ENCODE measurements at places on chromosomes 1 and 21.

DNA sequence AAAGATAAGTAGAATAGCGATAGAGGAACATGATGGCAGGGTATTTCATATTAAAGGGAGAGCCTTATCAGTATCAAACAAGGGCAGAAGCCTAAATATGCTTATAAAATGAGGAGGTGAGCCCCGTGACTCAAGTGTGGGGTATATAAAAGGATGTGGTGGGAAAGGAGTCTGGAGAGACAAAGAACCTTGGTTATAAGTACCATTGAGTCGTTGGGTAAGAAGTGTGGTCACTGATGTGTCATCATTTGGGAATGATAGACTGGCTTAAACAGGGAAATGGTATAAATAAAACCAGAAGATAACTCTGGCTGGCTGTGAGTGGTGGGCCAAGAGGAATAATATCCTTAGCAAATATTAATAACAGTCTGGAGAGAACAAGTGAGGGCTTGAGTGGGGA, 10.9 kb upstream of the CD5L start:
- no peak overlapping the region for H3K27ac ChIP-seq
- no peaks in the 10 kb centered on the region for H3K4me1 ChIP-seq
- no peak for DNase-seq
- no peak overlapping the region for H3K4me3 ChIP-seq

- no peak for DNase-seq
- H3K36me3 ChIP-seq = no peaks in the 10 kb centered on the region
These were observed 166.7 kb downstream of the MIS18A start for GRCh38 chr21:32112195-32112594.

GRCh38 chr1:218425647-218426342, 80.7 kb downstream of the TGFB2 start:
- DNase-seq = no peak
- H3K27me3 ChIP-seq = no peaks in the 10 kb centered on the region
- H3K27ac ChIP-seq = no peak overlapping the region
- H3K36me3 ChIP-seq = no peaks in the 10 kb centered on the region
- H3K4me1 ChIP-seq = peaks cover 13% of the 10 kb centered on the region
- H3K4me3 ChIP-seq = no peak overlapping the region

DNA sequence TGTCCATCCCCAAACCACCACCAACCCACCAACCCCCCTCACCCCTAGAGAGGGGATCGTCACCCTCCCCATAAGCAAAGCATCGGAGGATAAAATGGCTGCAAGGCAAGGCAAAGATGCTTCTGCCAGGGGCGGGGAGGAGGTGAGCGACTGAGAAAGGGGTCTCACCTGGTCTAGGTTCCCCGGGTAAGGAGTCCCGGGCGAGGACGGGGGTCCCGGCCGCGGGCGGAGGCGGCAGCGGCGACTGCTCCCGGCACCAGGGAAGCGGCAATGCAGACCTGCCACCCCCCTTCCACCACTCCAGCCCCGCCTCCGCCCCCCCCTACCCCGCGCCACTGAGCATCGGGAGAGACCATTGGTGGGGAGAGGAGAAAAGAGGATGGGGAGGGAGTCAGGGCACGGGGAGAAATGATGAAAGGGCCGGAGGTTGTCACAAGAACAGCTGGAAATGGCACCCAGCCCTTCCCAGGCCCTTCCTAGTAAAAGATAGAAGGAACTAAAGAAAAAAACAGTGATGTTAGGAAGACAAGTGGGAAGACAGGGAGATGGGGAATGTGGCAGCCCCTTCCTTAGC, at the start of gene SV2A:
Gene SV2A (minus strand): TSS at position 274 of the 574 bp plus-strand sequence. CDS start 4,004 bp downstream, outside the sequence.
- DNase-seq = no peak
- H3K27me3 ChIP-seq = peaks cover 3% of the 10 kb centered on the region
- no peak within 1 kb of the TSS for H3K27ac ChIP-seq
- no peaks in the 10 kb centered on the region for H3K4me1 ChIP-seq
- peaks cover 5% of the 10 kb centered on the region for H3K36me3 ChIP-seq
- peak within 1 kb of the TSS; percentile 21 for H3K4me3 ChIP-seq

- H3K4me1 ChIP-seq = no peaks in the 10 kb centered on the region
- H3K27ac ChIP-seq = no peak overlapping the region
- no peaks in the 10 kb centered on the region for H3K27me3 ChIP-seq
- no peak overlapping the region for H3K4me3 ChIP-seq
- H3K36me3 ChIP-seq = no peaks in the 10 kb centered on the region
These were observed 75.3 kb upstream of the RGS4 start for GRCh38 chr1:162993846-162994245.

GRCh38 chr1:74858136-74858535, 125.2 kb downstream of the TYW3 start:
- H3K36me3 ChIP-seq = no peaks in the 10 kb centered on the region
- no peak for DNase-seq
- no peaks in the 10 kb centered on the region for H3K4me1 ChIP-seq
- H3K4me3 ChIP-seq = no peak overlapping the region
- H3K27ac ChIP-seq = no peak overlapping the region

GRCh38 chr1:155200920-155201319, 6.8 kb downstream of the THBS3 start:
- DNase-seq = no peak
- no peaks in the 10 kb centered on the region for H3K36me3 ChIP-seq
- no peaks in the 10 kb centered on the region for H3K27me3 ChIP-seq
- H3K4me1 ChIP-seq = no peaks in the 10 kb centered on the region

DNA sequence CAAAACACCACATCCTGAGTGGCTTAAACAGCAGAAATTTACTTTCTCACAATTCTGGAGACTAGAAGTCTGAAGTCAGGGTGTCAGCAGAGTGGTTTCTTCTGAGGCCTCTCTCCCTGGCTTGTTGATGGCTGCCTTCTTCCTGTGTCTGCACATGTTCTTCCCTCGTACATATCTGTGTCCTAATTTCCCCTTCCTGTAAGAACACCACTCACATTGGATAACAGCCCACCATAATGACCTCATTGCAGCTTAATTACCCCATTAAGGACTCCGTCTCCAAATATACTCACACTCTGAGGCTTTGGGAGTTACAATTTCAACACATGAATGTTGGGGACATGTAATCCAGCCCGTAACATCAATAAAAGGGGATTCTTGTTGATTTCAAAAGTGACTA, 23.4 kb downstream of the C8A start:
- DNase-seq = peak; percentile 19
- no peaks in the 10 kb centered on the region for H3K36me3 ChIP-seq
- H3K27me3 ChIP-seq = no peaks in the 10 kb centered on the region
- H3K27ac ChIP-seq = peak overlapping the region; percentile 5
- no peak overlapping the region for H3K4me3 ChIP-seq

DNA sequence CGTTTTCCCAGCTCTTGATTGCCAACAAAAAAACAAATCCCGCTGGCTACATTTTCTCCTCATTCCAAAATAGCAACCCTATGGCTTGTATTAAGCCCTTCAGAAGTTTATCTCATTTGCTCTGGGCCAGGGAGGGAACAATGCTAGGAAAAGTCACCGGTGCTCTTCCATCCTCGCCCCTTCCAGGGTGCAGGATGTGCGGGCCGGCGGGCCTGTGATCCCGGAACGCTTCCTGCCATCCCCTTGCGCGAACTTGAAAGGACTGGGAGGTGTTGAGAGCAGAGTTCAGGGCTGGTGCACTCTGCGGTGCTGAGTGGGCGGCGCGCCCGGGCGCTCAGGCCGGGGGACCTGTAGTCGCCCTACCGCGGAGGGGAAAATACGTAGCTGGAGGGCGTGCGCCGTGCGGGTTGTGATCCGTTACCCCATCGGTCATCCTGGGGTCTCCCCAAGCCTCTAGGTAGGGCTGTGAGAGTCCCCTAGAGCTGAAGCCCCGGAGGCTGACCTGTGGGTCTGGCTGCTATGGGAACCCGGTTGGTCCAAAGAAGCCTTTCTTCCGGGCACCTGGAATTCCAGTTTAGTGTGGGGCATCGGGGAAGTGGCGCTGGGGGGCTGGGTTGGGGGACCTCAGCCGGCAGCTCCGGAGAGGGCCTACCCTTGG, 13.1 kb downstream of the NR5A2 start:
- H3K36me3 ChIP-seq = no peaks in the 10 kb centered on the region
- no peak for DNase-seq
- H3K4me3 ChIP-seq = peak overlapping the region; percentile 64
- H3K27ac ChIP-seq = peak overlapping the region; percentile 80
- H3K27me3 ChIP-seq = peaks cover 29% of the 10 kb centered on the region

DNA sequence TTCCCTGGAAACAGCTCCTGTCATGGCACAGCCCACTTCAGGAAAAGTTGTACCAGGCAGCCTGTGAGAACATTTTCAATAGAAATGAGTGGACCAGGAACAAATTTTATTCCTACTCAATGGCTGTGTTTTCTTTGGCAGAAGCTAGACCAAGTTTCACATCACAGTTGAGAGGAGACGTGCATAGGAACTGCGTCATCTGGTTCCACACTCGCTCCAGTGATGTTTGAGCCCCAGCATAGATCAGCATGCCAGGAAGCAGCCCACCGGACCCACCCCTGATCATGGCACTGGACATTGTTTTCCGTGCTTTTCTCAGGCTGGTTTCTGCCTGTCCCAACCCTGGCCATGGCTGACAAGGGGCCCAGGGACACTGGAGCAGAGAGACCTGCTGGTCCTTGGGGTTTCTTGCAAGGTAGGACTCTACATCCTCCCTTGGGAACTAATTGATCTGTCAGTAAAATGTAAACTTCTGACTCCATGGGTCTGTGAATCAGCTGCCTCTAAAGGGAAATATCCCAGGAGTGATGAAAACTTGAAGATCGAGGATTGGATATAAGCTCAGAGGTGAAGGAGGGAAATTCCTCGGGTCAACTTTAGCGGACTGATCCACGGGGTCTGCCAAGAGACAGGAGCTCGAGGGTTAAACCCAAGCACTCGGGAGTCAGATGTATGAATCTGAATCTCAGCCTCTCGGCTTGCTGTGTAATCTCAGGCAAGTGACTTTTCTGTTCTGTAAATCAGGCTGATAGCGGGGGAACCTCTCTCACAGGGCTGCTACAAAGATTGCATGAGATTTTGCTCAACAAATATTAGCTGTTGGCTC, 35.7 kb downstream of the NEK2 start:
- no peaks in the 10 kb centered on the region for H3K36me3 ChIP-seq
- H3K4me1 ChIP-seq = peaks cover 6% of the 10 kb centered on the region
- no peak overlapping the region for H3K4me3 ChIP-seq
- H3K27ac ChIP-seq = no peak overlapping the region

DNA sequence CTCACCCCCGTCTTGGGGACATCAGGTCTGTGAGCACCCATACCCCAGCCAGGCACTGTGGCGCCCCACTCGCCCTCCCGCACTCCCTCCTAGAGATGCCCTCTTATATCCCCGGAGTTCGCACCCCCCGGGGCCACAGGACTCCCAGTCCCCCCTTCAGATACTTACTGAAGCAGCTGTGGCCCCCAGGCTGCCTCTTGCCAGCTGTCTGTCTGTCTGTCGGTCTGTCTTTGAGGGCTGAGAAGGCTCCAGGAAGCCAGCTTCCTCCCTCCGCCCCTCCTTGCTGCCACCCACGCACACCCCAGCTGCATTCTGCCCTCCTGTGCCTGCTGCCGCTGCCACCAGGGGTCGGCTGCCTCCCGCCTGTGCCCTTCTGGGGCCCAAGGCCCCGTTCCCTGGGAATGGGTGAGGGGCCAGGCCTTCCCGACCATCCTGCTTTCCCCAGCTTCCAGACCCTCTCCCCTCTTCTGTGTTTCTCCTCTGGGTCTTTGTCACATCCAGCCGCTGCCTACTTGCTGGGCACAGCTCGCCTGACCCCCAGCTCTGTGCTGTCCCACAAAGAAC, at the start of gene PTPN7:
Gene PTPN7 (minus strand): TSS at position 226 of the 564 bp plus-strand sequence. CDS start 1,200 bp downstream, outside the sequence.
- H3K4me3 ChIP-seq = peak within 1 kb of the TSS; percentile 9
- H3K36me3 ChIP-seq = no peaks in the 10 kb centered on the region
- H3K4me1 ChIP-seq = no peaks in the 10 kb centered on the region
- no peak within 1 kb of the TSS for H3K27ac ChIP-seq
- H3K27me3 ChIP-seq = no peaks in the 10 kb centered on the region

DNA sequence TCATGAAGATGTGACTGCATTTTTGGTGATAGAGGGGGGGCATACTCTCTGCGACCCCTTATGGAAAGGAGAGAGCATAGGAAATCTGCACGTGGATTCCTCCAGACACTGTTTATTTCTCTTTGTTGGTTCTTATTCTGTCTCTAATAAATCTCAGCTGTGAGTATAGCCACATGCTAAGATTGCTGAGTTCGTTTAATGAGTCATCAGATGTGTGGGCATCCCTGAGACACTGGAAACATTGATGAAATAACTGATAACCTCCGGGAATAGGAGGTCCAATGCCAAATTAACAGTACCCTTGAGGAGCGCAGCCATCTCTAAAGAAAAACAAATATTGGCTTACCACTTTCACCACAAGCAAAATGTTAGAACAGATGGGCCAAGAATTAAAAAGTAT, 880.2 kb upstream of the NEGR1 start:
- H3K27ac ChIP-seq = no peak overlapping the region
- H3K4me3 ChIP-seq = no peak overlapping the region
- DNase-seq = no peak
- no peaks in the 10 kb centered on the region for H3K4me1 ChIP-seq
- no peaks in the 10 kb centered on the region for H3K27me3 ChIP-seq
- no peaks in the 10 kb centered on the region for H3K36me3 ChIP-seq
